ENCODE measurements at places on chromosomes 7 and 10. TPM values are rescaled to one million over a fixed set of nuclear protein-coding genes. Genes with fewer than 3 reads are reported as not detected.

DNA sequence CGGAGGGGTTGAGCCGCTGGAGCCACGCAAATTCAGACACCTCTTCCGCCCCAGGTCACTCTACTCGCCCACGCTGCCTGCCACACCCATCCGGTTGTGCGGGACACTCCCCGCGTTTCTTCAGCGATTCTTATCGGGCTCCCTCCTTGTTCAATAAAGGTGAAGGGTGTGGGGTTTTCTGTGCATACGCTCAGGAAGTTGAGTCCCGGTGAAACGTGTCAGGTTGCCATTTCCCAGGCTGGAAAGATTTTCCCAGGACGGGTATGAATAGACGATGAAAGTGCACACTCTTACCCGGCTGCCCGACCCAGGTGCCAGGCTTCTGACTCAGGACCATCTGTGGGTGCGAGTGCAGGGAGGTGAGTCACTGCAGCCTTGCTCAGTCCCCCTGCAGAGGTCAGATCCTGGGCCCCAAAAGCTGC is 22.0 kb downstream of the KLF6 start:
- no peak overlapping the region for H3K4me3 ChIP-seq
- DNase-seq, result no peak
- peaks cover 18% of the 10 kb centered on the region for H3K4me1 ChIP-seq
- H3K36me3 ChIP-seq, result no peaks in the 10 kb centered on the region
- H3K27ac ChIP-seq, result no peak overlapping the region

- no peaks in the 10 kb centered on the region for H3K27me3 ChIP-seq
- no peaks in the 10 kb centered on the region for H3K36me3 ChIP-seq
- no peak overlapping the region for H3K4me3 ChIP-seq
- DNase-seq, result no peak
- H3K27ac ChIP-seq, result 0 out of 2 replicates have a peak overlapping the region, but pooled peaks have one; percentile 6
- H3K4me1 ChIP-seq, result no peaks in the 10 kb centered on the region
Observed at GRCh38 chr7:8134089-8134733, 127.8 kb downstream of the ICA1 start.

DNA sequence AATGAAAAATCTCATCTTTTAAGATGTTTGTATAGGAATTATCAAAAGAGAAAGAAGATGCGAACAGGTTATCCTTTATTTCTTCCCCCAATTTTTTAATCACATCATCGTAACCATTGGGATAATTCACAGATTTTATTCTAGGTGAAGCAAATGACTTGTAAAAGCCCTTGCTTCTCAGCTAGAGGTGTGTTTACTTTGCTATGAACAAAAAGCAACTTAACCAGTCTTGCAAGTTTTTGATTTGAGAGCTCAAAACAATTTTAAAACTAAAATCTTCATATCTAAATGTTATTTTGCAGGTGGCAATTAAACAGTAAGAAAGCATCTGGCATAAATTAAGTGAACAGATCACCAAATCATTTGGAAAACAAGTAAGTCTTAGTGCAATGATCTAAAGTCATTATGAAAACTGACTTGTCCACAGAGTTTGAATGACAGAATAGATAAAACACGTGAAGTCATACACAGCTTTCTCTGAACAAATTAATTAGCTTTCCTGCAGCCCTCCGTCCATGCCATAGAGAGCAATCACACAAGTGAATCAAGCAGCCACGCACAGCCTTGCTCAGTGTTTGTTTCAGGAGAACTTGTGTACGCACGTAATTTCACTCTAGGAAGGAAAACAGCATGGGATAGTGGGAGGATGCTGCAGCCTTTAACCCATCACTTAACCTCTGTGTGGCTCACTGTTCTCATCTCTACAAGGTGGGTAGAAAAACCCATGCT is 85.0 kb upstream of the ZNF800 start:
- no peak overlapping the region for H3K4me3 ChIP-seq
- peaks cover 8% of the 10 kb centered on the region for H3K4me1 ChIP-seq
- no peak for DNase-seq
- H3K27ac ChIP-seq, result no peak overlapping the region

DNA sequence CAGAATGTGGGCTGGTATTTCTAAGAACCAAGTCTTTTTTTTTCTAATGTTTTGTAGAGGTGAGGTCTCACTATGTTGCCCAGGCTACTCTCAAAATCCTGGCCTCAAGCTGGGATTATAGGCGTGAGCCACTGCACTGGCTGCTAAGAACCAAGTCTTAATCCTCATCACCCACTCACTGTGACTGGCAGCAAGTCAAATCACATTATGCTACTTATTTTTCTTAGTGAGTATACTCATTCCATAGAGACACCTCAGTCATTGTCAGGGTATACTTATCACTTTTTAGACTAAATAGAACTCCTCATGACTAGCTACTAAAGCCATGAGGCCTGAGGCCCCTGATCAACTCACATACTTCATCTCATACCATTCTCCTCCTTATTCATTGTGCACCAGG is 116.1 kb downstream of the STRA8 start:
- DNase-seq, result no peak
- H3K27me3 ChIP-seq, result no peaks in the 10 kb centered on the region
- H3K4me1 ChIP-seq, result no peaks in the 10 kb centered on the region
- H3K27ac ChIP-seq, result no peak overlapping the region
- no peak overlapping the region for H3K4me3 ChIP-seq

DNA sequence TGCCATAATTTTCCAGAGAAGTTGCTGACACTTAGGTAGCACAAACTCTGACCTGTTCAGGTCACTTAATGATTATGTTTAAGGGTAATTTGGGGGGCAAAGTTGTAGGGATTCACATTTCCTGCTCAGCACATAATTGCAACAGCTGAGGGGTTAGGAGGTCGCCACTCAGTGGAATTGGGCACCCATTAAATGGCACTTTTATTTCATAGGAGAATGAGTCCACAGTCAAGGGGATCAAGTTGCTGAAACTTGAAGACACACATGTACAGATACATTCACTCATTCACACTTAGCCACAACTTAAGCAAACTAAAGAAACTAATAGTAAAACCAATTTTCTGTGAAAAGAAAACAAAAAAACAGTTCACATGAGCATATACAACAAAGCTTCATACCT is 1.5 kb downstream of the PCDH15 start:
- H3K4me1 ChIP-seq, result peaks cover 15% of the 10 kb centered on the region
- H3K27me3 ChIP-seq, result no peaks in the 10 kb centered on the region
- DNase-seq, result no peak
- H3K36me3 ChIP-seq, result no peaks in the 10 kb centered on the region
- no peak overlapping the region for H3K27ac ChIP-seq
- no peak overlapping the region for H3K4me3 ChIP-seq

DNA sequence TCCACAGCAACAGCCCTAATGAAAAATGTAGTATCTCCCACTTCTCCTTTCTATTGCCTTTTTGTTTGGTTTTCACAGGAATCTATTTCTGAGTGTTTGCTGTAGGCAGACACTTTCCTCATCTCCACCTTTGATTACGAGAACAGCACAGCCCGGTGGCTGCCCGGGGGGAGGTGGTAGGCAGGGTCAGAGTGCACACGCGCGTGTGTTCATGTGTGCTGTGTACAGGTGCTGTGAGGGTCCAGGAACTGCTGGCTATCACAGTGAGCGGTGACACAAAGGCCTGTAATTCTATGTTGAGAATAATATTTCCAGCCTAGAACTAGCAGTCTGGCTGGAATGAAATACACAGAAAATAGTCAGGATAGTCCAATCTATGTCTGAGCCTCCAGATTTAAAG is 212.8 kb downstream of the ADARB2 start:
- H3K36me3 ChIP-seq, result no peaks in the 10 kb centered on the region
- H3K4me1 ChIP-seq, result peaks cover 24% of the 10 kb centered on the region
- H3K27ac ChIP-seq, result no peak overlapping the region
- H3K27me3 ChIP-seq, result no peaks in the 10 kb centered on the region

DNA sequence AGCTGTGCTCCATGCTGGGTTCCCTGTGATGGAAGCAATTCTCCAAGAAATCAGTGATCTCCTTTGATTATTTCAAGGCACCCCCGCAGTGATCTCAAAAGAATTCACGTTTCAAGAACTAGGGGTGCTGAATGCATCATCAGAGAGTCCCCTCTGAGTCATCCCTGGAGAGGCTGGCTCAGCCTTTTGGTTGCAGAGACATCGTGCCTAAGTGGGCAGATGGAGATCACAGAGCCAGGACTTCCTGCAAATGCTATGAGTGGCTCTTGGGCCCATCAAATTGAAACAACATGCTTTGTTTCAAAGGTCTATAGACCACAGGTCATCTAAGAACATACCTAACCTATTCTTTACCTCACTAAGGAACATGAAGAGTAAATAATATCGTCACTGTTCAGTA is 41.5 kb upstream of the PLEKHA1 start:
- no peaks in the 10 kb centered on the region for H3K36me3 ChIP-seq
- no peak overlapping the region for H3K27ac ChIP-seq
- peaks cover 7% of the 10 kb centered on the region for H3K4me1 ChIP-seq
- no peaks in the 10 kb centered on the region for H3K27me3 ChIP-seq

GRCh38 chr10:16848562-16849154 is 31.4 kb upstream of the RSU1 start:
- H3K4me1 ChIP-seq, result peaks cover 5% of the 10 kb centered on the region
- DNase-seq, result no peak
- H3K27ac ChIP-seq, result no peak overlapping the region
- no peak overlapping the region for H3K4me3 ChIP-seq

GRCh38 chr10:132169766-132170560 is 16.8 kb upstream of the DPYSL4 start:
- no peaks in the 10 kb centered on the region for H3K4me1 ChIP-seq
- no peak overlapping the region for H3K27ac ChIP-seq
- no peaks in the 10 kb centered on the region for H3K36me3 ChIP-seq
- H3K4me3 ChIP-seq, result no peak overlapping the region

DNA sequence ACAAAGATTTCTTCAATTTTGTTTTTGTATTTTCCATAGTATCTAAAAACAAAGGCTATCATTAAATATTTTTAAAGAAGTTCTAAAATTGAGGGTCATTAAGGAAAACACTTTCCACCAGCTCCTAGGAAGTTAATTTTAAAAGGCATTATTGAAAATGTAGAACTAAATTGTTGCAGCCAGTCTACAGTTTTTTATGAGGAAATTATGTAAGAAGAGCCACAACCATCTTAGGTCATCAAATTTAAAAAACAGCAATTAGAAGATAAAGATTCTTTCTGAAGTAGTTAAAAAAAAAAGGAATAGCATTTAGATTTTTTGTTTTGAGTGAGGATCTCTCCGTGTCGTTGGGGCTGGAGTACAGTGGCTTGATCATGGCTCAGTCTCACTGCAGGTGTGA is 161.7 kb downstream of the NRBF2 start:
- no peak overlapping the region for H3K4me3 ChIP-seq
- no peak overlapping the region for H3K27ac ChIP-seq
- no peaks in the 10 kb centered on the region for H3K27me3 ChIP-seq
- no peaks in the 10 kb centered on the region for H3K36me3 ChIP-seq
- DNase-seq, result no peak

- no peak overlapping the region for H3K4me3 ChIP-seq
- peaks cover 9% of the 10 kb centered on the region for H3K4me1 ChIP-seq
- no peaks in the 10 kb centered on the region for H3K36me3 ChIP-seq
- peak; percentile 55 for DNase-seq
- no peaks in the 10 kb centered on the region for H3K27me3 ChIP-seq
Observed at GRCh38 chr10:70324339-70324861, 40.6 kb upstream of the NPFFR1 start.

Gene SERPINE1
- total RNA-seq, result 2.0 TPM

Gene CRYGN
- 0.59 TPM for total RNA-seq

Gene MAT1A
- total RNA-seq, result 6.5 TPM

Gene HMX3
- total RNA-seq, result 0.35 TPM

Gene LIPM
- total RNA-seq, result not detected

Gene DNA2
- 49.3 TPM for total RNA-seq

Gene CNTNAP2
- 38.2 TPM for total RNA-seq

Gene TAS2R41
- total RNA-seq, result 2.9 TPM

Gene LRRC27
- 3.1 TPM for total RNA-seq

Data from GM23338 (cell line).